ENCODE measurements at places on chromosomes 6 and 20.

GRCh38 chr6:90918361-90918760, 331.5 kb upstream of the MAP3K7 start:
- DNase-seq, result no peak

DNA sequence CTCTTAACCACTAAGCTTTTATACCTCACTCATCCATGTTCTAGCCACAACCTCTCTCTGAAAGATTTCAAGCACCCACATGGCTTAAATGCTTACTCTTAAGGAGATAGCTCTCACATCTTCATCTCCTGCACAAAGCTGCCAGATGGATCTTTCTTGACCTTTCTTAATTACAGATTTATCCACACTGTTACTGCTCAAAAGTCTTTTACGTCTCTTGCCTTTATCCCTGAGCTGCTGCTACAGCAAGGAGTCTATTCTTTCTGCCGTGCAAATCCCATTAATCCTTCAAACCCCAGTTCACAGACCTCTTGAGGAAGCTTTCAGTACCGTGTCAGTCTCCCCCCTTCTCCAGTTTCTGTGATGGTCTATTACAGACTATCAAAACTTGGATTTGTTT, 54.6 kb downstream of the B4GALT5 start:
- DNase-seq, result peak; percentile 98

GRCh38 chr20:50558483-50558925, 48.3 kb downstream of the PTPN1 start:
- DNase-seq, result no peak

- DNase-seq, result peak; percentile 99
Measured at GRCh38 chr6:142822842-142823241, 122.1 kb downstream of the HIVEP2 start.

GRCh38 chr20:7881551-7881950, 58.7 kb downstream of the HAO1 start:
- DNase-seq, result no peak

GRCh38 chr20:18991012-18991411, 177.4 kb downstream of the SCP2D1 start:
- DNase-seq, result no peak

DNA sequence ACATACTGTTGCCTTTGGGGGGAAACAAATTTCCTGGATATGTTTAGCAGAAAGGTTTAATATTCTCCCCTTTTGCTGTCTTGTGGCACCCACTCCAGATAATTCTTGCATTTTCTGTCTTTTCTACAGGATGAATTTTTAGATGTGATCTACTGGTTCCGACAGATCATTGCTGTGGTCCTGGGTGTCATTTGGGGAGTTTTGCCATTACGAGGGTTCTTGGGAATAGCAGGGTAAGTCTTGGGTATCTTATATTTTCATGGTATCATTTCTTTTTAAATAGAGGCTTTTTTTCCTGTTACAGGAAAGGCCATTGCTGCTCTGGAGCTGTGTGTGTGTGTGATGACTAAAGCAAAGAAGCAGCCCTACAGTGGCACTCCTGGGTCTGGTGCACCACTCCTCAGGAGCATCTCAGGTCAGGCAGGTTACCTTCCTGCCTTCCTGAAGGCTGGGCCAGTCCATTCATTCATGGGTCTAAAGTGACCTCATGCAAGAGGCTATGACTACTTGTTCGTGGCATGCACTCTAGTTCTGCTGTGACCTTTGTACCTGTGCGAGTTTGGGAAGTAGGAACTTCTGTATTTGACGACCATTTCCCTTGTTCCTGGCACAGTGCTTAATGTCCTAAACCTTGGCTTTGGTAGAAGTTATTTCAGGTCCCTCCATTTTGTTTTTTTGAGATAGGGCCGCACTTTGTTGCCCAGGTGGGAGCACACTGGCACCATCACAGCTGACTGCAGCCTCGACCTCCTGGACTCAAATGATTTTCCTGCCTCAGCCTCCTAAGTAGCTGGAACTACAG, 2.2 kb downstream of the RAB5IF start:
- no peak for DNase-seq

DNA sequence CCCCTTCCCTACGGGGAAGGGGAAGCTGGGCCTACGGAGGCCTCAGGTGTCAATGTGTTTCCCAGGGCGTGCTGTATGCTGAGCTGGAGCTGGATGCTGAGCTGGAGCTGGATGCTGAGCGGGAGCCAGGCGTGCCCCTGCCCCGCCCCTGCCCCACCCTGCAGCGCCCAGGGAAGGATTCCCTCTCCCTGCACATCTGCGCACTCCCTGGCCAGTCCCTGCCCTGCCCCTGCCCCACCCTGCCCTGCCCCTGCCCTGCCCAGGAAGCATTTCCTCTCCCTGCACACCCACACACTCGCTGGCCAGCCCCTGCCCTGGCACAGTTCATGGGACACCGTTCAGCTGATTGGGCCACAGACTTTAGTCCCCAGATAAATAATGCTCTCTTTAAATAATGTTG, 196.8 kb downstream of the SMOC2 start:
- no peak for DNase-seq

- peak; percentile 91 for DNase-seq
Measured at GRCh38 chr6:93581371-93581770, 162.0 kb upstream of the EPHA7 start.

GRCh38 chr6:36076178-36077063, 48.8 kb downstream of the MAPK14 start:
- no peak for DNase-seq

GRCh38 chr6:146693342-146693741, 94.6 kb downstream of the ADGB start:
- DNase-seq, result no peak

DNA sequence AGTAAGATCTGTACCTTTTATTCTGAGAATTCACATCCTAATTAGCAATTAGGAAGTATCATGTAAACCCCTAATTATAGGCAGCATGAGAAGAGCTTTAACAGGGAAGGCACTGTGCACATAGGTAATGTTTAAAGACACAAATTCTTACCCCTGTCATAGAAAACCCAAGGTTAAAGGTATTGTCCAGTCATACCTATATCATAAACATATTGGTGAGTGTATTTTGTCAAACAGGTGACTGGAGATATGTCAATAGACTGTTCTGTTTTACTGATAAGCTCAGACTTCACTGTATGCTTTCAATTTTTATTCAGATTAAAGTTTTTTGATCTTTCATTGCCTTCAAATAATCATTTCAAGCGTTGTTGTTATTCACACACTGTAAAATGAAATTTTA, 43.8 kb downstream of the LGSN start:
- DNase-seq, result no peak

GRCh38 chr6:53464927-53465460, 79.9 kb downstream of the GCLC start:
- no peak for DNase-seq

DNA sequence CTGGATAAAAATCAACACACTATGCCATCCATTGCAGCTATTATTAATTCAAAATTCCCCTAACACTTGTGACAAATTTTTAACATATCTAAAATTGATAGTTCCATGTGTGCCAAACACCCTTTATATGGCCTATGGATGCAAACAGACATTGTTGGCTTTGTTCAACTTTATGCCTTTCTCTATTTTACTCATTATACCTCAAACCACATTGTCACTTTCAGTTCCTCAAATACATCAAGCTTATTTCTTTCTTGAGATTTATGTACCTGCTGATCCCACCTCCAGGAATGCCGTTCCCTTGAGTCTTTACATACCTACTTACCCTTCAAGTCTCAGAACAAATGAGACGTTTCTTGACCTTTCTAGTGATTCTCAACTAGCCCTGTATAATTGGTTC, 193.5 kb upstream of the PLN start:
- DNase-seq, result no peak

DNA sequence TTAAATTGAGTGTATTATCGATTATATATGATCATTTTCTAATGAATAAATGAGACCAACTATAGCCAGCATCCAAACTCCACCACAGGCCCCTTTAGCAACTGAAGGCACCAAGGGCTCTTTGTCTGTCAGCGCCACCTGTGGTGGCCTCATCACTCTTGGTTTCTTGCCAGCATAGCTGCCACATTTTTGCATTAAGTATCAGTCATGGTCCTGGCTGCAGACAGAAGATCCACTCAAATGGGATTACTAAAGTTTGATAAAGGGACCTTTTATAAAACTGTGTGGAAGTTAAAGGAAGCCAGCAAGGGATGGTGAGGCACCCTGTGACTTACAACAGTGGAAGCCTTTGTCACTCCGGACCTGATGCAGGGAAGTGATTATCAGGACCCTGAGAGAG, 162.9 kb downstream of the C6orf118 start:
- DNase-seq, result no peak

DNA sequence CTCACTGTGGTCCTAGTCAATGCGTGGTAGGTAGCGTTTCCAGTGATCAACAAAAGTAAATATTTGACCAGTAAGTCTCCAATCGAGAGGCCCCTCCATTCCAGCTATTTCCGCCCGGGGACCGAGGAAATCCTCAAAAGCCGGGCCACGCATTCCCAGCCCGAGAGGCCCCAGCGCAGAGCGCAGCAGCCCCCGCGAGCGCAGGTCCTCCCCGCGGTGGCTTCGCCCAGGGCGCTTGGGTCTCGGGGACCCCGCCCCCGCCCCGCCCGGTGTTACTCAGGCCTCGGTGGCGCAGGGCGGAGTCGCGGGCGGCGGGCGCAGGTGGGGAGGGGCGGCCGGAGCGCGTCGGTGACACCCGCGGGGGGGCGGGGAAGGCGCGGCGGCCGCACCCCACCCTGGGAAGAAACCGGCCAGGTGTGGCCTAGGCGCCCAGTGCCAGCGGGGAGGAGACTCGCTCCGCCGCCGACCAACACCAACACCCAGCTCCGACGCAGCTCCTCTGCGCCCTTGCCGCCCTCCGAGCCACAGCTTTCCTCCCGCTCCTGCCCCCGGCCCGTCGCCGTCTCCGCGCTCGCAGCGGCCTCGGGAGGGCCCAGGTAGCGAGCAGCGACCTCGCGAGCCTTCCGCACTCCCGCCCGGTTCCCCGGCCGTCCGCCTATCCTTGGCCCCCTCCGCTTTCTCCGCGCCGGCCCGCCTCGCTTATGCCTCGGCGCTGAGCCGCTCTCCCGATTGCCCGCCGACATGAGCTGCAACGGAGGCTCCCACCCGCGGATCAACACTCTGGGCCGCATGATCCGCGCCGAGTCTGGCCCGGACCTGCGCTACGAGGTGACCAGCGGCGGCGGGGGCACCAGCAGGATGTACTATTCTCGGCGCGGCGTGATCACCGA, at the start of gene DSP:
Gene DSP, plus strand, starts transcription at position 497 of the 890 bp plus-strand sequence. Its CDS starts 245 bp downstream, at position 742.
- no peak for DNase-seq

DNA sequence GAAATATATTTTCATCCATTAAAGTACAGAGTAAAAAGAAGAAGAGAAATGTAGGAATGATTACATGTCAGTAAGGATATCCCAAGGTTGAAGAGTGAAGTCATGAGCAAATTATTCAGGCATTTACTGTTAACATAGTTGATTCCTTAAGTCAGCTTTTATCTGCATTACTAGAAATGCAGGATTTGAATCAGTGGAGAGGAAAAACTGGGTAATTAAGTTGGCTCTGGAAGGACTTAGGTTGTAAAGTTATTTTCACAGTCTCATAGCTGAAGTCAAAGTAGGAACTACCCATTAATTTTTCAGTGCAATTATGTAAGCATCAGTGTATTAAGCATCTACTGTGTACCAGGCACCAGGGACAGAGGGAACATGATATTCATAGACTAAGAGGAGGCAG, 7.8 kb downstream of the NAA20 start:
- no peak for DNase-seq

- no peak for DNase-seq
Measured at GRCh38 chr20:52383995-52384621, 192.5 kb upstream of the ZFP64 start.

DNA sequence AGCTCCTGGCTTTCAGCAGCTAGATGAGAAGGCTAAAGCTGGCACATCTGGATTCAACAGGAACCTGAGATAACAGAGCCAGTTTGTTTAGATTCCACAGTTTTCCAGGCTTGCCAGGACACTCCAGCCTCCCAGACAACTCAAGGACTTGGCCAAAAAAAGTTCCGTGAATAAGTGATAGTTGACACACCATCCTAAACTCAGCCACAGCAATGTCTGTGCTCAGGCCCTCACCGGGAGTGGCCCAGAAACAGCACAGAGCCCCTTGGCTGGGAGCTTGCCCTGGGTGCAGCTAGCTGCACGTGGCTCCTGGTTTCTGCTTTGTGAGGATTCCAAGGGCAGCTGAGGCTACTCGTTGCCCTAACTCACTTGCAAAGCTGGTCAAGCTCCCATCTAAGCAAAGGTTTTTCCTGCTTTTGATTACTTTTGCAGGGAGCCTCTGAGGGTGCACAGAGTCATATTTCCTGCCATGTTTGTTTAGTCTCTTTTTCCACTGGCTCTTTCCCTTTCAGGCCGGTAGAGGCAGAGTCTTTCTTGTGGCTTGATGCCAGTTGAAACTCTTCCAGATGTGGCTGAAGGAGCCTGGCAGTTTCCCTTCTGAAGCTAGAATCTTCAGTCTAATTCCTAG, 118.3 kb upstream of the ECI2 start:
- no peak for DNase-seq

DNA sequence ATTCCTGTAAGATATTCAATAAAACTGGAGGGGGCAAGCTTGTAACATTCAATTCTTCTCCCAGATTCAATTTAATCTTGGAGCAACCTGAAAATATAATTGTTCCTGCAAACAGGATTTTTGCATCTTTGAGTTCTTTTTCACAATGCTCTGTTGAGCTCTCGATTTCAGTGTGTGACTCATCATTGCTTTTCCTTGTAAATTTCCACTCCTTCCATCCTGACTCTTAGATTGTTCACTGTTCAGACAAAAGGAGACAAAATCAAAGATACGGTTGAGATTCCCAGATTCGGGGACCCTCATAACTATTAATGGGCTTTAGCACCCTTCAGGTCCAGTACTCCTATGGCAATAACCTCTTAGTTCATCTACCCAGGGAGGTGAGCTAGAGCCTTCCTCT, 571.9 kb upstream of the CHD6 start:
- no peak for DNase-seq

GRCh38 chr6:82040405-82041221, 206.9 kb downstream of the IBTK start:
- DNase-seq, result peak; percentile 54

DNA sequence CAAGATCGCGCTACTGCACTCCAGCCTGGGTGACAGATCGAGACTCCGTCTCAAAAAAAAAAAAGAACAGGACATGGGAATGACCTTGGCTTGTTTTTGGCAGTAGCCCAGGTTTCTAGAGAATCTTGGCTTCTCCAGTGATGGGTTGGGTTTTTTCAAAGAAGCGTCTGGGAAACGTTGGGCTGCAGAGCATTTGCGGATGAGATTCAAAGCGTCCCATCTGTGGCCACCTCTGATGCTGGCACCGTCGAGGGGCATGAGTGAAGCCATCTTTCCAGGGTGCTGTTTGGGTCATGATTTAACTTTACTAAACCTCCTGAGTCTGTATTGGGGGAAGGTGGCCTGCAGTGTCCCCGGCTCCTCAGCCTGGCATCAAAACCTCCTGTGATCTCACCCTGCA, 43.2 kb upstream of the SRF start:
- no peak for DNase-seq

- DNase-seq, result no peak
Measured at GRCh38 chr6:16450285-16450684, 211.9 kb downstream of the GMPR start.

DNA sequence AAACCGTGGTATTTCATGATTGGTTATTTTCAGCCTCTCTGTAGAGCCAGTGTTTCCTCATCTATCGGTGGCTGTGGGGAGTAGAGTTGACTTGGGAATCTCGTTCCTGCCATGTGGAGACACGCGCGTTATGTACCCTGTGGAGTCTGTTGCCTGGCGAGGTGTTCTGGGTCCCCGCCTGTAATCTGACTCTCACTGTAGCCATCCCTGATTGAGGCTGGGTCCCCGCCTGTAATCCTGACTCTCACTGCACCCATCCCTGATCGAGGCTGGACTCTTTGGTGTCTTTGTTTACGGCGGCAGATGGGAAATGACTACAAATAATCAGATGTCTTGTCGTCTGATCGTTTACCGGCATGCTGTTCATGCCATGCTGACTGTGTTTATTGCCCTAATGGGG, 153.9 kb downstream of the DTNBP1 start:
- DNase-seq, result no peak

- no peak for DNase-seq
Measured at GRCh38 chr20:11738852-11739251, 178.8 kb upstream of the BTBD3 start.

Measured in NCI-H524 (cell line).